ENCODE measurements at places on chromosomes 4 and X.

GRCh38 chrX:47752685-47753084 lies 84.0 kb upstream of the ZNF81 start:
- DNase-seq = no peak

- no peak for DNase-seq
These were observed 47.2 kb upstream of the RBPJ start for GRCh38 chr4:26273616-26273980.

GRCh38 chr4:40185830-40186664 lies 10.8 kb upstream of the RHOH start:
- DNase-seq = no peak

DNA sequence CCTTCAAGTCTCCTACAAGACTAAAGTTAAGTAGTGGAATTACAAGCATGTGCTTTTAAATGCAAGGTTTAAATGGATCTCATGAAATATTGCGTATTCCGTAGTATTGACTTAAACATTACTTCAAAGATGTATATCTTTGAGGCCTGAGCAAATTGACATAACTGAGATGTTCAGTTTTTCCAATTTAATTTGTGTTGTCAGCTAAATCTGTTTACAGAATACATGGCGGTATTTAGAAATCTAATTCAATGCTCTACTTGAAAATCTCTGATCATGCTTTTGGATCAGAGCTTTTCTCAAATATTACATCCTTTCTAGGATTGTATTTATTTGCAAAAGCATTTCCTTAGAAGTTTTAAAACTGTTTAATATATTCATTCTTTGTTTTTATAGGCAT lies 47.5 kb upstream of the PDE5A start:
- DNase-seq = no peak

- DNase-seq = no peak
These were observed 29.9 kb downstream of the HMX1 start for GRCh38 chr4:8841678-8842268.

DNA sequence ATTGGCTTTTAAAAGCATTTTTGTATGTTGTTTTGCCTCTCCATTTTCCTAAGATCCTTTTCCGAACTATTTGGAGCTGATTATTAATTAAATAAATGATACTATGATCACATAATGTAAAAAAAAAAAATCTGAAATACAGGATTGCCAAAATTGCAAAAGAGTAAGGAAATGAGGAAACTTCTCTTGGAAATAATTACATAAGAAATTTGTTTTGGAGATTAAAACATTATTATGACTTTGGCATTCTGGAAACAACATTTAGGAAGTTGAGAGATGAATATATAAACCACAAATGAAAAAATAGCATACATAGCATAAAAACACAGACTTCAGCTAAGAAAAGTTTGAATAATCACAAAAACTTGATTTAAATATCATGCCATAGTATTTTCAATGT lies 33.5 kb downstream of the PF4 start:
- no peak for DNase-seq

GRCh38 chr4:55326629-55327028 lies 19.4 kb upstream of the SRD5A3 start:
- DNase-seq = no peak

DNA sequence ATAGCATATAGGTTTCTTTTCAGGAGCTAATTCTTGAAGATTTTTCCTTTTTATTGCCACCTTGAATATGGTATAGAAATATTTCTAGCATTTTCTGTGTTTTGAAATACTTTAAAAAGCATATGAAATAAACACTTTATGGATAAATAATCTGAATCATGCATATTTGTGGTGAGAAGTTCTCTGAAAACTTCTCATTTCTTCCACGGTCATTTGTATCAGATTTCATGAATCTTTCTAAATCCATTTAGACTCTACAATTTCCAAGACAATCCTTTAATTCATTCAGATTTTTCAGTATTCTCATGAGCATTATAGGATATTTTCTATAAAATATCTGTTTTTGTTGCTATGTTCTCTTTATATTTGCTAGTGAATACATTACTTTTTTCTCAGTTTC lies 16.2 kb upstream of the CA5B start:
- no peak for DNase-seq

- no peak for DNase-seq
These were observed 16.5 kb downstream of the ADH6 start for GRCh38 chr4:99202536-99202935.

GRCh38 chr4:52694936-52695335 lies 35.8 kb upstream of the USP46 start:
- no peak for DNase-seq

DNA sequence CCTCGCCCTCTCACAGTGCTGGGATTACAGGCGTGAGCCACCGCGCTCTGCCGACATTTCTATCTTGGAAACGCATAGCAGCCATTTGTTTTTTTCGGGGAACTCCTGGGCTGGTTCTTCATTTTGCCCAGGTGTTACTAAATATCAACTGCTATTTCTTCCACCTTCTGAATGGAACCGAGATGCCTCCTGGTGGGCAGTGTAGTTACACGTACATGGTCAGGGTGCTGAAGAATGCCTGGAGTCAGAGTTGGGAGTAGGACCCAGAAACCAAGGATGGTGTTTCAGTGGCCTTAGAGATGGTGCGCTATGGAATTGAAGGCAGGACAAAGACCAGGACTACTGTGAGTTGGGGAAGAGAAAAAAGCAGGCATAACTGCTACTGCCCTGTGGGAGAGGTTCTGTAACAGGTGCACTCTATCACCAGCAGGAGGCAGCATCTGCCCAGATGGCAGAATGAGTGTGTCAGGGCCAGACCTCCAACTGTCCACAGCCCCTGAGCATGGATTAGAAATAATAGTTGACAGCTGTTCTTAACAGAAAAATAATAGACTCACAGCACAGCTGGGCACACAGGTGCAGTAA lies 81.7 kb downstream of the ZC4H2 start:
- peak; percentile 10 for DNase-seq

GRCh38 chrX:136635235-136635634 lies 12.7 kb upstream of the CD40LG start:
- no peak for DNase-seq

DNA sequence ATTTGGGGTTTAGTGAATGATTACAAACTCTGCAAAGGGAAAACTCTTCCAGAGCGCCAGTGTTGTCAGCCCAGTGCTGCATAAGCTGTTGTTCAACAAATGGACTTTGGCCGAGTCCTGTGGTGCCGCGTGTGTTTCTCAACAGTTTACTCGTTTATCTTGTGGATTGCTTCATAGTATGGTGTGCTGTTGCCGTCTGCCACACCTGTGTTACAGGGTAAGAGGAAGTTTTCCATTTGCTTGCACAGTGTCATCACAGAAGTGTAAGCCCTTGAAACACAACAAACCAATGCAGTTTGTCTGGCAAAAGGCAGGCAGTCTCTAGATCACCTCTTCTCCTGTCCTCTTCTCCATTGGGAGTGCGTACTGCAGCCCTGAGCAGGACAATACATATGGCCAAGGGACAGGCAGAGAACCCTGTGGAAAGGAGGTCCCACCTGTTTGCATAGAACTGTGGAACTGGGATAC lies 66.3 kb downstream of the DCUN1D4 start:
- no peak for DNase-seq

DNA sequence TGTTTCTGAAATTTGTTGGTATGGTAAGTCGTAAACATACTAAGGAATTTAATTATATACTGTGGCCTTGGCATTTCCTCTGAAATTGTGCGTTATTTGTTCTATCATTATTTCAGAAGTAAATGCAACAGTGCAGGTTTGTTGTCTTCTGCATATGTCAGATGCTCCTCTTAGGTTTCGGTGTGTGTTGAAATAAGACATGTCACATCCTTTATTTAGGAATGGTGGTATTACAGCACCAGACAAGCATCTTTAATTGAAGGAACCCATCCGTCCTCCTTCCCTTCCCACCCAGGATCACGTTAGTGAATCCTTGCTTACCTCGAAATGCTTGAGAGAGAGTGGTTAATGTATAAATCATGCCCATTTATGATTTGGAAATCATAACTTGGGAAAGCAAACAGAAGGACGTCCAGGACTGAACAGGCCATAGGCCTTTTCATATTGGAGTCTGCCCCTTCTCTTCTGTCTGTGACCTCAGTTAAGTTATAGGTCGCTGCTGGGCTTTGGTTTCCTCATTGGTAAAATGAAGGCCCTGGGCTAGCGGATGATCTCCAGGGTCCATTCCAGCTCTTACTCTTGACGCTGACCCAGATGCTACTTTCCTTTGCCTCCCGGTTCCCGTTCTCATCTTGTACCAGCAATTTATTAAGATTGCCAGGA lies 134.1 kb downstream of the KLHL8 start:
- no peak for DNase-seq
